ENCODE measurements at places on chromosomes 7 and 10.

DNA sequence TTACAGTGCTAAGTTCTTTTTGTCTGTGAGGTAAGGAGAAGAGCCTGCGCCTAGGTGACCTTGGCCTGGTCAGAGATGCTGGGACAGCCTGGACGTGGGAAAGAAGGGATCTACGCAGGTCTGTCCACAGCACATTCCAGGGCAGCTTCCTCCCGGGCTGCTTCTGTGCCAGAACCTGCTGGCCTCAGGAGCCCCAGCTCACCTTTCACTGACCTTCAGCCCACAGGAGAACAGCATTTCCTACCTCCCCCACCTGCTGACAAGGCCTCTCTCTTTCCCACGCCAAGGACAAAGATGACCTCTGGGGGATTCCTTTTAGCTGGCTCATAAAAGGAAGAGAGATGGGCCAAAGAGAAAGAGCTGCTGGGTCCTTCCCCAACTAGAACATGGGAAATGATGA is 260.6 kb downstream of the KCNMA1 start:
- DNase-seq, result no peak

DNA sequence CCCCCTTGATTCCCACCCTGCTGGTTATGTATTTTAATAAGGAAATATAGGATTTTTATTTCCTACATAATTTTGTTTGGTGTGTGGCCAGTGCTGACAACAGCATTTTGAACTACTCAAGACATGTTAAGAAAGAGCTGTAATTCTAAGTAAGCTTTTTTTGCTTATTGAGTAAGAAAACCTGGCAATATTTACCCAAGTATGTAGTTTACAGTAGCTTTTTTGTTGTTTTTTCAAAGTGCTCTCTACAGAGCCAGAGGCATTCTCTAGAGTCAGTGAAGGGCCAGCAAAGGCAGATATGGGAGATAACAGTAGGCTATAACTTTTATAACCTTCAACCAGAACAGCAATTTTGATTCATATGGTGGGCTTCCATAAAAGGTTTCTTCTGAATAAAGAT is 63.2 kb upstream of the TMEM168 start:
- DNase-seq, result peak; percentile 64

DNA sequence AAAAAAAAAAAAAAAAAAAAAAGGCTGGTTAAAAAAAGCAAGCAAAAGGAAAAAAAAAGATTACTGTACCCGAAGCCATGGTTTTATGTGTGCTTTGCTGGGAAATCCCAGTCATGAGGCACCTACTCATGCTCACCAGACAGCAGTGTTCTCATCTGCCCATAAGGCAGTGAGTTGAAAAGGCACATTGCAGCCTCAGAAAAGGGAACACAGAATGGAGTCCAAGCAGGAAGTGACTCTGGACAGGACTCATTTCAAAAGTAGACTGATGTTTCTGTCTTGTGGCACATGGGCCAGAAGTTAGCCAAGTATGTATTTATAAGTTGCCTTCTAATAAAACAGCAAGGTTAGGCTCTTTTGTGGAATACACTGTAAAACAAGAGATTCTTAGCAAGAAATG is 40.2 kb downstream of the PDSS1 start:
- no peak for DNase-seq

DNA sequence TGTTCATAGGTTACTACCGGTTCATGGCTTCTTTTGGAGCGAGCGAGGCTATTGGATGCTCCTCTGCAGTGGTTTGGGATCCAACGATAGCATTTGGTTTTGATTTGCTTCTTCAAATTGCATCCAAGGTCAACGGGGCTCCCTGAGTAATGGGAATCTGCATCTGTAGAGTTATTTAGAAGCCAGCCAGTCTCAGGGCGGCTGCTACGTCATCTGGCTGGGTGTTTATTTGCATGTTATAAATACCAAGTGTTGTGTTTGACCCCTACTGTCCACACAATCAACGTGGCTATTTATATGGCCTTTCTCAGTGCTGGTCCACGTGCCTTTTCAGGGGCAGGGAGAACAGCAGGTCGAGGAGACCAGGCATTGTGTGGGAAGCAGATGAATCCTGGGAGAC is 137.7 kb downstream of the PRPF18 start:
- DNase-seq, result no peak

- DNase-seq, result no peak
These were observed 14.6 kb downstream of the ASB15 start for GRCh38 chr7:123616223-123616622.
